Stomach (tissue), 19 donors: ENCODE measurements at places on chromosomes 2 and 18. TPM values are rescaled to one million over a fixed set of nuclear protein-coding genes. Genes with fewer than 3 reads are reported as not detected.

- no peaks in the 10 kb centered on the region for H3K36me3 ChIP-seq
- no peak overlapping the region for H3K4me3 ChIP-seq
- no peaks in the 10 kb centered on the region for H3K4me1 ChIP-seq
- DNase-seq: no peak
- H3K27ac ChIP-seq: no peak overlapping the region
Observed at GRCh38 chr18:24736662-24737330, 276.4 kb downstream of the HRH4 start.

DNA sequence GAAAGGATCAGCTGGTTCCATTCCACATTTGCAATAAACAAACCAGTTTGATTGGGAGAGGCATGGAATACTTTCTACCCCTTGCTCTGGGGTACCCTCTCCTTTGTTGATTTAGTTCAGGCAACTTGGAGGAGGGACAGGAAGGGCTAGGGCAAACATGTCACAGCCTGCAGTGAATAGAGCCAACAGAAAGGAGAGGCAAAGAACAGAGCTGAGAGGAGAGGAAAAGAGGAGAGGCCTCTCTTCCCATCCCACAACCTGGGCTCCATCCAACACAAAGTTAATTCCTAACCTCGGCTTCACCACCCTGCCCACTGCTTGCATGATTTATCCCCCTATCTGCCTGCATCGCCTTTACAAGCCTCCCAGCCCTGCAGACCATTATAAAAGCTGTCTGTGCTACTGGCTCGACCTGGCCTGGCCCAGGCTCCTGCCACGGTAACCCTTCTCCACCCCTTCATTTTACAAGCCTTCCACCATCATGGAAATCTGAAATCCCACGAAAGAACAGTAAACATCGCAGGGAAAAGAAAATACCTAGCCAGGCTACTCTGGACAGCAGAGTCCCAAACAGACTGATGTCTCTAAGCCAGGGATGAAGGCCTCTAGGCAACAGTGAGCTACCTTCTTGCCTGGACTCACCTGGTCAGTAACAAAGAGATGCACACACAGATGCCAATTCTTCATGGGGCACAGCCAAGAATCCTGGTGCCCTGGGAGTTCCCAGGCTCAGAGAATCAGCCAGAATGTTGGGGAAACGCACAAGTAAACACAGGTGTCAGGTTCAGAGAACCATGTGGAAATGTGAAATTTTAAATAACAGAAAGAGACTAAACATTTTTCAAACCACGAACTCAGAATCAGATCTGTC, 43.6 kb downstream of the NHEJ1 start:
- peaks cover 56% of the 10 kb centered on the region for H3K4me1 ChIP-seq
- no peak overlapping the region for H3K4me3 ChIP-seq
- no peaks in the 10 kb centered on the region for H3K36me3 ChIP-seq
- no peaks in the 10 kb centered on the region for H3K27me3 ChIP-seq
- no peak overlapping the region for H3K27ac ChIP-seq

The TMEM247 gene
- total RNA-seq: not detected

The UGT1A6 gene
- 22.9 TPM for total RNA-seq

- no peak overlapping the region for H3K4me3 ChIP-seq
- no peak overlapping the region for H3K27ac ChIP-seq
- H3K36me3 ChIP-seq: no peaks in the 10 kb centered on the region
- H3K4me1 ChIP-seq: no peaks in the 10 kb centered on the region
- H3K27me3 ChIP-seq: no peaks in the 10 kb centered on the region
- no peak for DNase-seq
Observed at GRCh38 chr18:69763821-69764220, 183.9 kb downstream of the CD226 start.

The CMPK2 gene
- total RNA-seq: 2.9 TPM

GRCh38 chr18:3075491-3075890, 62.5 kb upstream of the LPIN2 start:
- no peaks in the 10 kb centered on the region for H3K36me3 ChIP-seq
- DNase-seq: no peak
- H3K4me3 ChIP-seq: no peak overlapping the region
- H3K27ac ChIP-seq: no peak overlapping the region
- no peaks in the 10 kb centered on the region for H3K27me3 ChIP-seq
- no peaks in the 10 kb centered on the region for H3K4me1 ChIP-seq

DNA sequence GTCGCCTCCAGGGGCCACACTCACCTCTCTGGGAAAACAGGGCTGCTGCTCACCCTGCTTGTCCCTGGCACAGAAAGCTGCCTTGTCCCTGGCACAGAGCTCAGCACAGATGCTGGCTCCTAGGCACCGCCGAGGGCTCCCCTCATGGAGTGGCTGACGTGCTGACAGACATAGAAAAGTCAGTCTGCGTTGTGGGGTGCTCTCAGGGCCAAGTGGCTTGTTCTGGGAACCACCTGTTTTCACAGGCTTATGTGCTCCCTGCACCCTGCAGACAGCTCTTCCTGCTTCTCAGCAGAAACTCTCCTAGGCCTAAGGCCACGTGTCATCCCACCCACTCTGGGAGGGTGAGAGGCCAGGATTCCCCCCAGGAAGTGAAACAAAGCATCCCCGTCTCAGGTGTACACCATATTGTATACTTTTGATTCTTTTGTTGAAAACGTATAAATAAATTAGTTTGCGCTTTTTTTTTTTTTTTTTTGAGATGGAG, 84.7 kb upstream of the TMEM200C start:
- H3K27me3 ChIP-seq: no peaks in the 10 kb centered on the region
- no peak overlapping the region for H3K27ac ChIP-seq
- DNase-seq: no peak
- H3K36me3 ChIP-seq: no peaks in the 10 kb centered on the region

DNA sequence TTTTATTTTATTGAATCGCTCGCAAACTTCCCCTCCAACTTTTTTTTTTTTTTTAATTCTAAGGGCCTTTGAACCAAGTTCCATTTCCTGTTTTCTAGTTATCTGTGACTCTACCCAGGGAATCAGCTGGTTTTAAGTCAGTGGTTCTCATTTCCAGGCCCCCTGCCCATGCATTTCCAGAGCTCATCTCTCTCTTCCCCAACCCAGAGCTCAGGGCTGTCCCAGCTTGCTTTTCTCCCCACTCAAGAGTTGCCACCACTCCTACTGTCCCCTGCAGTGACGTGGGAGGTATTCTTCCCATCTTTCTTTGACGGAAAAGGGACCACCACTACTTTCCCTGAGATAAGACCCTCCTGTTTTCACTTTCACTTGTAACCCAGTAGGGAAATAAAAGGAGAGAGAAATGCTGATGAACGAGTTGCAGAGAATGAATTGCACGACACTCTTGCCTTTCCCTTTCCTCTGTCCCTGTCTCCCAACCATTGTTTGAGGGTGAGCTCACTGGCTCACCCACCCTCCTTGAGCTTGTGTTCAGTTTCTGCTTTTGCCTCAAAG, 42.1 kb downstream of the TET3 start:
- DNase-seq: no peak
- no peak overlapping the region for H3K27ac ChIP-seq
- no peaks in the 10 kb centered on the region for H3K27me3 ChIP-seq
- no peak overlapping the region for H3K4me3 ChIP-seq

DNA sequence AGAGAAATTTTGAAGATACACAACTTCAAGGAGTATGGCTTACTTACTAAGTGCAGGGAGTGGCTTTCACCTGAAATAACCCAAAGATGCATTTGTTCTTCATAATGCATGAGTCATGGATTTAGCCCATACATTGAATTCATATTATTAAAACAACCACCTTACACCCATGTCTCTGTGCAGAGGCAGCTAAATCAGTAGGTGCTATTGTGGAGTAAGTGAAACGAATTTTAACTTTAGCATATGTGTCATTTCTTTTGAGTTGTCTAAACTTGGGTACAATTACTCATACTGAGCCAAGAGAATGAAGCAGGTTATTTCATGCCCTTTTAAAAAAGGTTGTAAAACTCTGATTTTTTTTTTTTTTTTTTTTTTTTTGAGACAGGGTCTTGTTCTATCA, 11.0 kb upstream of the ANKRD29 start:
- no peaks in the 10 kb centered on the region for H3K27me3 ChIP-seq
- DNase-seq: no peak
- no peak overlapping the region for H3K27ac ChIP-seq
- H3K4me3 ChIP-seq: no peak overlapping the region
- no peaks in the 10 kb centered on the region for H3K36me3 ChIP-seq
- H3K4me1 ChIP-seq: no peaks in the 10 kb centered on the region

DNA sequence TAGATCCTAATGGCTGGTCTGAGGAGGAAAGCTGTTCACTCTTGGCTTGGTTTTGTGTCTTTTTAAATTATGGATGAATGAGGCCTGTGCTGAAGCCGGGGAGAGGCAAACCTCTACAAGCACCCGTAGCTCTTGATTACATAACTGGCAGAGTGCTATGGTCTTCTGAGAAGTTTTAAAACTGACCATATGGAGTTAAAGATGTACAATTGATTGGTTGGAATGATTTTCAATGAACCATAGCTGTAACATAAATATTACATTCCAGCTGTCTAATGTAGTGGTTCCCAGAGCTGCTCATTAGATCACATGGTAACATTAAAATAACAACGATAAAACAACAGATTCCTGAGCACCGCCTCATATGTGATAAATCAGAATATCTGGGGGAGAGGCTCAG, 71.1 kb upstream of the MAP4K3 start:
- no peak for DNase-seq
- no peaks in the 10 kb centered on the region for H3K36me3 ChIP-seq
- peaks cover 21% of the 10 kb centered on the region for H3K4me1 ChIP-seq
- H3K4me3 ChIP-seq: no peak overlapping the region

GRCh38 chr18:35164133-35164532, 76.7 kb upstream of the ZNF397 start:
- H3K4me1 ChIP-seq: no peaks in the 10 kb centered on the region
- H3K27me3 ChIP-seq: no peaks in the 10 kb centered on the region
- no peak overlapping the region for H3K4me3 ChIP-seq
- H3K36me3 ChIP-seq: no peaks in the 10 kb centered on the region

The UGT1A4 gene
- total RNA-seq: 7.2 TPM

DNA sequence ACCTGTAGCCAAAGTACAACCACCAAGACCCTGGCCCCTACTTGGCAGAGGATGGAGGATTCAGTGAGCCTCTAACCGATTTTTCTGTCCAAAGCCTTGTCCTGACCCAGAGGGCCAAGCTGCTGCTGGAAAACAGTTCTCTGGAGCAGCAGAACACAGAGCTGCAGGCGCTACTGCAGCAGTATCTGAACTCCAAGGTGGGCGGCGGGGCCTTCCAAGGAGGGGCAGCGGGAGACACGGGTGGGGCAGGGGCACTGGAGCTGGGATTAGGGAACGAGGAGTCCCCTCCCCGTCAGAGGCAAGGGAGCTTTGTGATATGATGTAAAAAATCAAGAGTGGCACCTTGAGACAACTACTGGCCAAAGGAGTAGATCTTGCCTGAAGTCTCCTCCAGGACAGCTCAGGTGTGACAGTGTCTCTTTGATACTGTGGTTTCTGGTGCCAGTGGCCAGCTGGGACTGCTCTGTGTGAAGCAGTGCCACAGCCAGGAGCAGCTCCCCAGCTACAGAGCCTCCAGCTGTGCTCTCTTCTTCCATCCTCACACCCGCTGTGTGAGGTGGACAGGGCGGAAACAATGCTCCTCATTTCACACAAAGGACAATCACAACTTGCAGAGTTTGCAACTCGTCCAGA, 22.8 kb downstream of the OTOF start:
- H3K4me1 ChIP-seq: peaks cover 40% of the 10 kb centered on the region
- no peaks in the 10 kb centered on the region for H3K36me3 ChIP-seq
- DNase-seq: no peak
- H3K27me3 ChIP-seq: no peaks in the 10 kb centered on the region
- H3K27ac ChIP-seq: peak overlapping the region; percentile 78

DNA sequence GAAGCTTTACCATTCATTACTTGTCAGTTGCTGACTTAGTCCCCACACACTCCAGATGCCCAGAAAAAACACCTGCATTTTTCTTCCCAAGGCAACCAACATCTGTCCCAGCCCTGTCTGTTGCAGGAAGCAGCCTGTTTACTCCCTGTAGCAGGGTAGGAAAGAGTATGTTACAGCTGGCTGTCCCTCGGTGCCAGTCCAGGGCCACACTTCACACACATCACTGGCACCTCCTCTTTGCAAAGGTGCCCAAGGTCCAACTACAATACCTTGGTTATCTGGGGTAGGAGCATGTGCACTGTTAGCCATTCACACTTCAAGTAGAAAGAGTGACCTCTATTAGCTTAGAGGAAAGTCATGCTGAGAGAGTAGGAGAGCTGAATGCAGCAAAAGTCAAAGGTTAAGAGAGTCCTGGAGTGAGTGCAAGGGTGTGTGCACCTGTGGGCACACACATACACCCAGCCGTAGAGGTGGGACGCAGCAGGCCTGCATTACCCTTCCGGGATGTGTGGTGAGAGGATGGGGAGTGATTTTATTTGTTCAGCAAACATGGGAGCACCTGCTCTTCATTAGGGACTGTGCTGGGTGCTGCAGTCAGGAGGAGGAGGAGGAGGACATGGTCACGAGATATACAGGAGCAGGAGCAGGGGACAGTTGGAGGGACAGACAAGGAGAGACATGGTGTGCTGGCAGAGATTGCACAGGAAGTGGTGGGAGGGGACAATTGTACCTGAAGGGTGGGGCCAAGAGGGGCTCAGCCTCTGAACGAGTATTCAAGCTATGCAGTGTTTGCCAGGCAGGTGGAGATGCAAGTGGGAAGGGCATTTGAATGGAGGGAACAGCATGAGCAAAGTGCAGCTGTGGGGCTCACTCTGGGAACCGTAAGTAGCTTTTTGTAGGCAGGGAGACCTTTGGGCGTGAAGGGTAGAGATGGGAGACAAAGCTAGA, 69.8 kb downstream of the TSN start:
- no peak overlapping the region for H3K27ac ChIP-seq
- H3K4me1 ChIP-seq: no peaks in the 10 kb centered on the region
- H3K36me3 ChIP-seq: no peaks in the 10 kb centered on the region
- no peak for DNase-seq

DNA sequence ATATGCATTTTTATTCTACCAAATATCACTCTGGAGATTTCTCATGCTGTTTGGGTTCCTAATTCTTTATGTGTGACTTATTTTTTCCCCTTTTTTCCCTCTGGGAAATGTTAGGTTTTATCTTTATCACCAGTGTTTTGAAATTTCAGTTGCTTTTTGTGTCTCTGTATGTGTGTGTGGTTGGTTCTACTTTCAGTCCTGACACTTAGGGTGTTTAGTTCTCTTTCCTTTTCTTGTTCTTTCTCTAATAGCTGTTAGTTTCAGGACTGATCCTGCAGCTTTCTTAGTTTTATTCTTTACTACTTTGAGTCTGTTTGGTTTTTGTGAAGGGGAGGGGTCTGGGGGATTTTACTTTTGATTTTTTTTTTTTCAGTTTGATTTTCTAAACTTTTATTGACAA, 23.1 kb downstream of the PPM1B start:
- no peak for DNase-seq
- H3K27ac ChIP-seq: no peak overlapping the region
- H3K36me3 ChIP-seq: peaks cover 6% of the 10 kb centered on the region
- peaks cover 66% of the 10 kb centered on the region for H3K4me1 ChIP-seq
- no peak overlapping the region for H3K4me3 ChIP-seq

GRCh38 chr18:7575465-7576028, 8.4 kb downstream of the PTPRM start:
- DNase-seq: no peak
- H3K4me1 ChIP-seq: no peaks in the 10 kb centered on the region
- H3K27ac ChIP-seq: no peak overlapping the region
- no peaks in the 10 kb centered on the region for H3K36me3 ChIP-seq
- H3K4me3 ChIP-seq: no peak overlapping the region

The NAT8 gene
- total RNA-seq: not detected

The RAB27B gene
- 38.8 TPM for total RNA-seq
